Placental epithelial cell (primary cell): ENCODE measurements at places on chromosomes 12 and 14. TPM values are rescaled to one million over a fixed set of nuclear protein-coding genes. Genes with fewer than 3 reads are reported as not detected.

KLRK1 gene
- total RNA-seq = 0.43 and 2.0 TPM in 2 replicates

KCNH3 gene
- 0.22 TPM in 1 of 2 replicates, not detected in the other for total RNA-seq

NID2 gene
- 292 and 830 TPM in 2 replicates for total RNA-seq

GNB3 gene
- total RNA-seq = 0.65 and 3.1 TPM in 2 replicates

EMP1 gene
- 106 and 325 TPM in 2 replicates for total RNA-seq

GRIP1 gene
- total RNA-seq = 2.1 and 4.7 TPM in 2 replicates

ANO4 gene
- total RNA-seq = 5.9 and 15.1 TPM in 2 replicates

TM9SF1 gene
- total RNA-seq = 73.8 and 74.5 TPM in 2 replicates

RDH12 gene
- total RNA-seq = not detected in 2 replicates

FBXL14 gene
- 3.5 and 6.6 TPM in 2 replicates for total RNA-seq

GLIPR1L1 gene
- 0.79 TPM in 1 of 2 replicates, not detected in the other for total RNA-seq

SPIC gene
- not detected in 2 replicates for total RNA-seq

SLCO1A2 gene
- total RNA-seq = not detected in 2 replicates

CABP1 gene
- 0.33 TPM in 1 of 2 replicates, not detected in the other for total RNA-seq

TAS2R42 gene
- total RNA-seq = not detected in 2 replicates

RNU4-1 gene
- under 0.01 TPM in 2 replicates for total RNA-seq

SRSF9 gene
- 154 and 167 TPM in 2 replicates for total RNA-seq

EFS gene
- 41.6 and 43.8 TPM in 2 replicates for total RNA-seq

PSMA3 gene
- 51.4 and 88.3 TPM in 2 replicates for total RNA-seq

DHH gene
- under 0.01 TPM in 1 of 2 replicates, not detected in the other for total RNA-seq

PRIMA1 gene
- not detected in 2 replicates for total RNA-seq

PTHLH gene
- total RNA-seq = 3.9 and 12.6 TPM in 2 replicates

KMT2D gene
- 32.1 and 41.2 TPM in 2 replicates for total RNA-seq

HOTAIR gene
- total RNA-seq = not detected in 2 replicates

SLC22A17 gene
- total RNA-seq = 22.0 and 46.3 TPM in 2 replicates

PPP1R36 gene
- total RNA-seq = 0.39 and 0.43 TPM in 2 replicates

SMOC1 gene
- total RNA-seq = not detected in 2 replicates

GNPTAB gene
- total RNA-seq = 36.9 and 40.9 TPM in 2 replicates

B4GALNT3 gene
- total RNA-seq = 0.22 and 0.39 TPM in 2 replicates

TTC5 gene
- 14.9 and 16.7 TPM in 2 replicates for total RNA-seq

FITM1 gene
- 0.39 and 1.7 TPM in 2 replicates for total RNA-seq

PROX2 gene
- total RNA-seq = not detected in 2 replicates

PLD4 gene
- total RNA-seq = under 0.01 and 0.65 TPM in 2 replicates

FBXO21 gene
- total RNA-seq = 73.7 and 102 TPM in 2 replicates

GALNT6 gene
- total RNA-seq = 210 and 402 TPM in 2 replicates

PRR13 gene
- 39.3 and 50.6 TPM in 2 replicates for total RNA-seq

CCDC85C gene
- 29.8 and 36.2 TPM in 2 replicates for total RNA-seq

AQP2 gene
- not detected in 2 replicates for total RNA-seq

DEPDC4 gene
- total RNA-seq = 1.4 and 3.1 TPM in 2 replicates

HRK gene
- 0.11 TPM in 1 of 2 replicates, not detected in the other for total RNA-seq

AGAP2 gene
- 0.33 and 0.39 TPM in 2 replicates for total RNA-seq

C12orf76 gene
- total RNA-seq = 10.0 and 16.1 TPM in 2 replicates

TMPRSS12 gene
- total RNA-seq = under 0.01 TPM in 1 of 2 replicates, not detected in the other

CEBPE gene
- total RNA-seq = not detected in 2 replicates

MIP gene
- not detected in 2 replicates for total RNA-seq

NKX2-1 gene
- total RNA-seq = not detected in 2 replicates

NOS1 gene
- not detected in 2 replicates for total RNA-seq

PIWIL1 gene
- total RNA-seq = not detected in 2 replicates

FAM186B gene
- total RNA-seq = 0.33 and 0.79 TPM in 2 replicates

PPP1CC gene
- 78.9 and 114 TPM in 2 replicates for total RNA-seq

MAGOHB gene
- 12.5 and 20.0 TPM in 2 replicates for total RNA-seq
